ENCODE measurements at places on chromosomes 6 and 20.

- DNase-seq = peak; percentile 62
These were observed 6.9 kb upstream of the BLCAP start for GRCh38 chr20:37534401-37535157.

- DNase-seq = no peak
These were observed 43.8 kb upstream of the LAMA4 start for GRCh38 chr6:112298021-112298745.

GRCh38 chr6:134307870-134308269, 10.0 kb downstream of the SGK1 start:
- no peak for DNase-seq

DNA sequence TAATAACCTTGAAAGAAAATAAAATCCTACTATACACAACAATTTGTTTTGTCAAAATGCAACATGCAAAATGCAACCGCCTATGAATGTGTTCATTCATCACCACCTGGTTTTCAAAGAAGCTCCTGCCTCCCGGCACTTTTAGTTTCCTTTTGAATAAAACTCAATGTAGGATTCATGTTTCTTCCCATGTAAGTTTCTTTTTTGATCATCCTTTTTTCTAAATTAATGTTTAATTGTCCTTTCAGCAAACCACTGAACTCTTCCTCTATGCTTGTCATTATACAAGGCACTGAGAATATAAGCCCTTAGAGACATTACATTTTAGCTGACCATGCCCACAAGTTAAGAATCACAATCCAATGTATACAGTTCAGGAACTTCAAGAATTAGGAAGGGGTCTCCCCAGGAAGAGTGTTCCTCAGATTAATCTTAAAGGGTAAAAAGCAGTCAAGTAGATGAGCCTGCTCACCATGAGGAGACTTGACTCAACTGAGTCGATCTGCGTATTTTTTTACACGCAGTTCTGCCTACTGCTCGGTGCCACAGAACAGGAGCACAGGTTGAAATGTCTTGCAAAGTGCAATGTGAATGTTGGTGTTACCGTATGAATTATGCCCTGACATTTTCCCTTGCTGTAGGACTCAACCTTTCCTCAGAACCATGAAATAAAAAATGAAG, 7.2 kb upstream of the THEMIS start:
- no peak for DNase-seq

DNA sequence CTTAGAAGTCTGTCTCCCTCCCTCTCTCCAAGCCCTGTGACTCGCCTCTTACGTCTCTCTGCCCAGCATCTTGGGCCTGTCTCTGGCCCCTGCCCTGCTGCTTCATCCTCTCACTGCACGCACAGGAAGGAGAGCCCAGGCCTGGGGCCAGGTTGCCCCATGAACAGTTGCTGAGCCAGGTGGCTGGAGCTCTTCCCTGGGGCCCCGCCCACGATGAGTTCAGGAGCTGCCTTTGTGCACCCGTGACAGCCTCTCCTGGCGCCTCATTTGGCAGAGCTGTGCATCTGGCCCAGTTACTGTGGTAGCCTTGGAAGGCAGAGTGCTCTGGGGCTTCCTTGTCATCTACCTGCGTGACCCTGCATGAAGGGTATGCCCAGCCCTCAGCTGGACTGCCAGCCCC, 44.5 kb downstream of the SLC52A3 start:
- DNase-seq = no peak

Data from urothelium cell line (cell line).